ENCODE measurements at places on chromosomes 1 and 21.
A peak's percentile ranks its signal among the peaks of the same experiment; 100 is the strongest.

GRCh38 chr1:162551969-162552683 is 9.4 kb upstream of the UAP1 start:
- DNase-seq: peak; percentile 53

DNA sequence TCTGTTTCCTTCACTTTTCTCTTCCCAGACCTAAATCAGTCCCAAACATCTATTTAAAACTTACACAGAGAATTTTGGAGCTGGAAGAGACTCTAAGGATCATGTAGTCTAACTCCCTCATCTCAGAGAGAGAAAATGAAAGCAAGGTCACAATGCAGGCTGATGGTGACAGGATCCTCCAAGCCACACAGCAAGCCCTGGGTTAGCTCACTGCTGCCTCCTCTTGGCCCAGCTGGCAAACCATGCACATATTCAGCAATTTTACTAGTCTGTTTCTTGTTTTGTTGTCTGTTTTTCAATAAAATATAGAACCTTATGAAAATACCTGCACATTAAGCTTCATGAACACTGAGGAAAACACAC is 27.7 kb upstream of the LY9 start:
- peak; percentile 75 for DNase-seq

- peak; percentile 77 for DNase-seq
These were observed at the start of the genes ARMH1 and TMEM53 for GRCh38 chr1:44674113-44675000. ARMH1 (plus strand) TSS chr1:44674714; CDS start chr1:44689698, 14,984 bp downstream. TMEM53 (minus strand) TSS chr1:44674481; CDS start chr1:44674391, 90 bp downstream.

DNA sequence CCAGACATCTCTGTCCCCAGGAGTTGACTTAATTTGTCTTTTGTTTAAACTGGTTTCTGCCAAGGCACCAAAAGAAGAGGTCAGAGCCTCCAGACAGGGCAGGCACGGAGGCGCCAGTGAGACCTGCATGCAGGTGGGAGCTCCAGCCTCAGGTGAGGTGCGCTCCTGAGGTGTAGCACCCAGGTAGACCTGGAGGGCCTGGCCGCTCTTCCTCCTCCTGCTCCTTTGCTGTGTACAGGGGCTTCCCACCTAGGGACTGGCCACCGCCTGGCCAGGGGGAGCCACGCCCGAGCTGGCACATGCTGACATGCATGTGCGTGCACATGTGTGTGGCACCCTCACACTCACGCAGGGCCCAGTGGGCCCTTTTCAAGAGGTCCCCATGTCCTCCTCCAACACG is 158.7 kb downstream of the PEX14 start:
- DNase-seq: no peak

- no peak for DNase-seq
These were observed 39.2 kb downstream of the EIF2B3 start for GRCh38 chr1:44947063-44947773.

GRCh38 chr1:168485048-168485447 is 58.7 kb downstream of the XCL2 start:
- no peak for DNase-seq

- no peak for DNase-seq
These were observed 1.8 kb upstream of the FOXO6 start for GRCh38 chr1:41359211-41360073.

DNA sequence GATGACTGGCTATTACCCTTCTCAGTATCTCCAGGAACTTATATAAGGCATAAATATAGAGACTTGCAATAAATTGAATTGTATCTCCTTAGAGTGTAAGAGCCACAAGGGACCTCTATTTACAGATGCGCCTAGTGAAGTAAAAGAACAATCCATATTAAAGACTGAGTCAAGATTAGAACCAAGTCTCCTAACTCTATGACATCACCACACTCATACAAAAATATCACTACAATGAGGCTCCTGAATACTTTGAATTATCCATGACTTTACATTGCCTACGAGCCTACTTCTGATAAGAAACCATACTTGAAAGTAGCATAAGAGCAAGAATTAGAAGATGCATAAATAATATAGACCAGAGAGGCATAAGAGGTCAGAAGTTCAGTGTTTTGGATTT is 18.8 kb downstream of the DPYD start:
- DNase-seq: no peak

GRCh38 chr1:204887846-204888245 is 17.2 kb downstream of the NFASC start:
- no peak for DNase-seq

DNA sequence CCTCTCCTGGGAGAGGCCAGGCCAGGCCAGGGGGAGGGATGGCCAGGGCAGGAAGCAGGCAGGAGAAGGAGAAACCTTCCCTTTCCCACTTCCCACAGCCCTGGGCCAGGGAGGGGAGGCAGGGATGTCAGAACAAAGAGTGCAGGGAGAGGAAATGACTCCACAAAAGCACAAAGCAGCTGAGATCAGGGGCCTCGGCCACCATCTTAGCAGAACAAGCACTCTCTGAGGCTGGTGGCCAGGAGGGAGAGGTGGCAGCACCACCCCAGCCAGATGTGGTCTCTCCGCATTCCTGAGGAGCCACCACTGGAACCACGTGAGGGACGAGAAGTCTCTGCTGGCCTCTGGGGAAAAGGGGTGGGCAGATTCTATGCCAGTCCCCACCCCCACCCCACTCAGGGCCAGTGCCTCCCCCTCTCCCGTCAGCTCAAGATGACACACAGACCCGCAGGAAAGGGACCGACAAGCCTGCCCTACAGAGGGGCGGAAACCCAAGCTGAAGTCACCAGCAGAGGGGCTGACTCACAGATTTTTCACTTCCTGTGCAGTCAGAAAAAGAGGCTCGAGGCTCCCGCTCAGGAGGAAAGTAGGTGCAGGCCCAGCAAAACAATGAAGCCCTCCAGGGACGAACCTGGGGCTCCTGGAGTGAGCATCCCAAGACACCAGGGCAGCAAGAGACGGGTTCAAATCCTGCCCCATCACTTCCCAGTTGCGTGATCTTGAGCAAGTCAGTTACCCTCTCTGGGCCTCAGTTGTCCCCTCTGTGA is 24.1 kb upstream of the ALDH4A1 start:
- DNase-seq: peak; percentile 78

- peak; percentile 50 for DNase-seq
These were observed 49.9 kb upstream of the GUCA2A start for GRCh38 chr1:42214447-42214871.

DNA sequence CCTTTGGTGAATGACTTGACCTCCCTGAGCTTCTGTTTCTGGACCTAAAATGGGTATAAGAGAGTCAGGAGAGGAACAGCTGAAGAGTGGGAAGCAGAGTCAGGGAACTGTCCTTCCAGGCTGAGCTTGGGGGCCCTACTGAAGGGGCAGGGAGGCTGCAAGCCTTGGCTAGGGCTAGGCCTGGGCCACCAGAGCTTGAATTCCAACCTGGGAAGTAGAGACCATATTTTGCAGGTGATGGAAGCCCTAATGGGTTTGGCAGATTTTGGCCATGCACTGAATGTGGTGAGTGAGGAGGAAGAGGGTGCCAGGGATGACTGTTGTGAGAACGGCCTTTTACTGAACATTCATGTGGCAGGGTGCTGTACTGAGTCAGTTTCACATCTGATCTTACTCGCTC is 69.4 kb upstream of the KLHDC7A start:
- no peak for DNase-seq
